ENCODE measurements at places on chromosomes 4 and X.

- DNase-seq = no peak
These were observed 24.7 kb upstream of the CXCL8 start for GRCh38 chr4:73715659-73716058.

DNA sequence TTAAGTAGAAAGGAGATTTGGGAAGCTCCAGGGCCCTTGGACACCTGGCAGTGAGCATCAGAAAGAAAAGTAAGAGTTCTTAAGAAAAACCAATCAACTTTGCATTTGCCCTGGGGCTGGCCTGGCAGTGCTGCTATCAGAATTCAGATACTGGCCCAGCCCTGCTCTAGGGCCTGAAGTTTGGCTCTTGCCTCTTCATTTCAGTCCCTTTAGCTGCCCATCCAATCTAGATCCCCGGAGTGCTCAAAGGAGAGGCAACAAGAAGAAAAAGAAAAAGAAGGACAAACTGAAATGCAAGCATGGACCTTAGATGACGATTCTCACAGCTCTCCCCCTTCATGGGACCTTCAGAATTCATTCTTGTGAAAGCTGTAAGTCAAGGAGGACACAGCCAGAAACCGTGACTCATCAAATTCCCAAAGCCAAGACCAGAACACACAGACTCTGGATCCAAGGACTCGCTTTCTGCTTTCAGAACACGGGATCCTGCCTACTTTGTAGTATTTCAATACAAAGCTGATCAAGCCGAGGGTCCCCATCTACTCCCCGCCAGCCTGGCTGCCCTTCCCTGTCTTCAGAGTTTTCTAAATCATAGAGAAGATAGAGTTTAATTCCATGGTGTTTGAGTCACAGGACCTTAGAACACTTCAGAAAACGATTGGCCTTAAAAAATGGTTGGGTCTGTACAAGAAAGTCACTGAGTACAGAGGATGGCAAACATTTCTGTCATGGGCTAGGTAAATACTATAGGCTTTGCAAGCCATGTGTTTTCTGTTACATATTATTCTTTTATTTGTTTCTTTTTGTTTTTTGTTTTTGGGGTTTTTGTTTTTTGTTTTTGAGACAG lies 103.7 kb downstream of the RBM47 start:
- DNase-seq = no peak

GRCh38 chr4:155510771-155511170 lies 134.0 kb upstream of the MAP9 start:
- no peak for DNase-seq

DNA sequence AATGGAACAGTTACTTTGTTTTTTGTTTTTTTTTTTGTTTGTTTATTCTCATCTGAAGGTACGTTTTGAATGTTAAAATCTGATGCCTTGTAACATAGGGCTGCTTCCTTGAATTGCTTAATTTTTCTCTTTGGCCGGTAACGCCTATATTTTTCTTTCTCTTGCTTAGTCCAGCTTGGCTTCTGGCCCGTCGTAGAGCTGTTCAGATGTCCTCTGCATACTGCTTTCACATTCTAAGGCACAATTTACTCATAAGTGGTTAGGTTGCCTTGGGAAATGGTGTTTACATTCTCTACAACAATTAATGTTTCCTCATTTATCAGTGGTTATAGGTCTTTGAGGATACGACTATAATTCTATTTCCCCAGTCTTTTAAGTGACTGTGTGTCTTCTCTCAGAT lies 7.9 kb downstream of the NONO start:
- DNase-seq = no peak

- DNase-seq = no peak
These were observed 1351.7 kb upstream of the ADGRL3 start for GRCh38 chr4:59848457-59848856.

- DNase-seq = no peak
These were observed 197.4 kb downstream of the MAML3 start for GRCh38 chr4:139956507-139957017.

DNA sequence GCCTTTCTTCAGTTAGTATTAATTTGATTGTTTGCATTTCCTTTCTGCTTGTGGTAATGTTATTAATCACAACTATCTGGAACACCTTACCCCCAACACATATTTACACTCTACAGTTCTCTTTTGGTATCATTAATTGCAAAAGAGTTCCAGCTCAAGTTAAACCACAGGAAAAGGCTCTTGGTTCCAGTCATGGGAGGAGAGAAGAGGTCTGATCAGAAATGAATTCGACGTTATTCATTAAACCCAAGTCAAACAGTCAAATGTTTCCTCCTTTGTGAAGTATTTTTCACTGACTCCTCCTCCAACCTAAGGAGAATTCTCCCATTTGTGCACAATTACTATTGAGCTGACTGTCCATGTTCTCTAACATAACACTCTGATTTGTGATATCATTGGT lies 91.4 kb downstream of the SLC39A8 start:
- no peak for DNase-seq

- no peak for DNase-seq
These were observed 343.3 kb upstream of the RPS6KA3 start for GRCh38 chrX:20609916-20610415.

- DNase-seq = no peak
These were observed 41.5 kb downstream of the CD40LG start for GRCh38 chrX:136689436-136689835.

GRCh38 chr4:100908540-100908939 lies 390.7 kb upstream of the EMCN start:
- no peak for DNase-seq

GRCh38 chr4:19379191-19379708 lies 872.5 kb upstream of the SLIT2 start:
- no peak for DNase-seq
